ENCODE measurements at places on chromosomes 13 and 19.

DNA sequence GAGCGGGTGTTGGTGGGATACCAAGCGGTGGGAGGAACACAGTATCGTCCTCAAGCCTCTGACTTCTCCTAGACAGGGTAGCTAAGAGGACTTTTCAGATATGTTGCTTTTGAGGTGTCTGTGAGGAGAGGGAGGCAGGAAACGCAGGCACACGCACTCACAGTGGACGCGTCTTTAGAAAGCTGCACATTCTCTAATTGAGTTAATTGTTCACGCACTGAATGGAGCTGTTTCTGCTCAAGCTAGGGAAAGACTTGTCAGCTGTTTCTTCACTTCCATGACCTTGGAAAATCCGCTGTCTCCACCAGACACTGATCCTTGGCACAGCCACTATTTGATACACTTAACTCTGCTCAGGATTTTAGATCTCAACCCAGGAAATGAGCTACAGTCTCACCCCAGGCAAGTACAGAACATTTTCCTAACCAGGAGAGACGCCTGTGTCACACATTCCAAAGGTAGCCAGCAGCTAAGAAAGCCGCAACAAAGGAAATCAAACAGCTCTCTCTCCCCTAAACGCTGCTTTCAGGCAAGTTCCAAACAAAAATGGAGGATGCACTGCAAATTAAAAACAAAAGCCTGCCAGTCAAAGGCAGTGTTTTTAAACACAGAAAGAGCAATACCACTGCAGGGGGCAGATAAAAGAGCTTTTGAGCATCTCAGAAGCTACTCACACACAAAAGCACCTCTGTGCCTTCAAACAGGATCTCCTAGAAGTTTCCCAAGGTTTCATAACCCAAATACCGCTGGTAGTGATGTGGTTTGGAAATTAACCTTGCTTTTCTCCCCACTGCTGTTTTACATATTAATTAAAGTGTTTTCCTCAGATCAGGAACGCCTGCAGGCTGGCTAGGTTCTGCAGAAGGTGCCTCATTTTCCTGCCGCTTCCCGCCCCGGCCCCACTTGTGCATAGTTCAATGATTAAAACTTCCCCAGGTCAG lies 57.3 kb downstream of the IRS2 start:
- DNase-seq = no peak

GRCh38 chr19:53813996-53814395 lies 10.1 kb downstream of the NLRP12 start:
- DNase-seq = no peak

DNA sequence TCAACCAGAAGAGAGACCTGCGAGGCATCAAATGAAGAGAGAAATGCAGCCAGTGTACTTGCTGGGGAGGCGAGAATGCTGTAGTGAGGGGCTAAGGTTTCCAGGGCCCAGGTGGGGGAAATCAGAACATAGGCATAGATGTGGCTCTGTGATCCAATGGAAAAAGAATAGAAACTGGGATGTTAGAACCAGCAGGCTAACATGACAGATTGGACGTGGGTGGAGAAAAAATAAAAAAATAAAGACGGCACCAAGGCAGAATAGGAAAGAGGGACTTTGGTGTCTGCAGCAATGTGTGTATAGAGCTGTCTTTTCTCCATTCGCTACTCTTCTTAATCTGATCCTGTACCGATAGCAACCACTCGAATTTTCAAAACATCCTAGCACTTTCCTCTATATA lies 381.0 kb upstream of the NBEA start:
- no peak for DNase-seq

DNA sequence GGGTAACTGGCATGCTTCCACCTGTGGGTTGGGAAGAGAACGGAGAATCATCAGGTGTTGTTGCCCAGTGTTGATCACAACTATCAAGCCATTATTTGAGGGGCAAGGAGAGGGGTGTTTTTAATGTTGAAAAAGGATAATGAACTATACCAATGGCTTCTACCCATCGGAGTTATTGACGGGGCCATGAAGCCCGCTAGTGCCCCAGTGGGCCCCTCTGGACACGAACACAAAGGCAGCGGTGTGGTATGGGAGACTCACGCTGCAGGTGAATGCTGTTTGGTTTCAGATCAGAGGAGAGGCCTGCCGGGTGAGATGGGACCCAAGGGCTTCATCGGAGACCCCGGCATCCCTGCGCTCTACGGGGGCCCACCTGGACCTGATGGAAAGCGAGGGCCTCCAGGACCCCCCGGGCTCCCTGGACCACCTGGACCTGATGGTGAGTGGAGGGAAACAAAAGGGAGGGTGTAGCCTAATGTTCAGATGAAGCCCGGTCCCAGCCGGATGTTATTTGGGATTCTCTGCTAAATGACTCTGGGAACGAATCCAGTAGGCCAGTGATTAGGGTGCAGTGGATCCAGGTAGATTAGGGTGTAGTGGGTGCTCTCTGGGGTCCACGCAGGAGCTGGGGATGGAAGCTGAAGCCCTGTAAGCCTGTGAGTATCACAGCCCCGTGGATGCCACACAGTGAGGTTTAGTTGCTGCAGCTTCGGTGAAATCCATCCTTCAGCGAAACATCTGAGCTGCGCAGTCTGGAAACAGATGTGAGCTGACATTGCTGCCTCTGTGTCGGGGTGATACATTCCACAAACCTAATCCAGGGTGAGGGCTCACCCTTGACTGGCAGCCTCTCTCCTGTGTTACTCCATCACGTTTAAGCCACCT lies 111.3 kb downstream of the RAB20 start:
- DNase-seq = no peak

GRCh38 chr19:47253467-47253881 lies 2.9 kb upstream of the CCDC9 start:
- no peak for DNase-seq

DNA sequence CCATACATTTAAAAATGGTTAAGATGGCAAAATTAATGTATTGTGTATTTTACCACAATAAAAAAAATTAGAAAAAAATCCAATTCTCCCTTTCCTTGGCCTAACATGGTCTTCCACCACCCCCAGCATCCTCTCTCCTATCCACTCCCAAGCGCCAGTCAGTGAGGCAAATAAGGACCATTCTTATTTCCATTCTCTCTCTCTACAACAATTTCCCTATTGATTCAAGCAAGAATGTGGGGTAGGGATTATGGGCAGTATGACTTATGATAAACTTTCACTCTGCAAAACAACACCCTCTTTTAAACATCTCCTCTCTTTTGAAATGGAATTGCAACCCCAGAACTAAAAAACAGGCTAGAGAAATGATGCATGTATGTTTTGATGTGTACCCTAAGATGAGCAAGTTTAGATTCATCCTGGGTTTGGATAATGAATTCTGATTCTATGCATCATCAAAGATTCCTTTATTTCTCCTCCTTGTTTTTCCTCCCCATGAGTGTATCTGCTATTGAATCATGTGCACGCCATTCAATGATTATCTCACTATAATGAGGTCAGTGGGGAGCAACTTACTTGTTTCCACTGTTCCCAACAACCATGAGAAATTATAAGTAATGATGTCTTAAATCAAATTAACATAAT lies 3.5 kb downstream of the STARD13 start:
- no peak for DNase-seq

DNA sequence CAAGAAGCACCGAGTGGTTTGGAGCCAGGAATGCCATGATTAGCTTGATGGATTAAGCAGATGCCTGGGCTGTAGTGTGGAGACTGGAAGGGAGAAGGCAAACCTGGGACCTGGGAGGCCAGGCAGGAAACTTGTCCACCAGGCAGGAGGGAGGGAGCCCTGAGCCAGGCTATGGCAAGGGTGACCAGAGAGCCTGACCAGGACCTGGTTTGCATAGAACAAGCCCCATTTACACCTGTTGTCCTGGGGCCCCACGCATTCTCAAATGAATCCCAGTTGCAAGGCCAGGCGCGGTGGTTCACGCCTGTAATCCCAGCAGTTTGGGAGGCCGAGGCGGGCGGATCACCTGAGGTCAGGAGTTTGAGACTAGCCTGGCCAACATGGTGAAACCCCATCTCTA lies 50.2 kb upstream of the LATS2 start:
- no peak for DNase-seq

DNA sequence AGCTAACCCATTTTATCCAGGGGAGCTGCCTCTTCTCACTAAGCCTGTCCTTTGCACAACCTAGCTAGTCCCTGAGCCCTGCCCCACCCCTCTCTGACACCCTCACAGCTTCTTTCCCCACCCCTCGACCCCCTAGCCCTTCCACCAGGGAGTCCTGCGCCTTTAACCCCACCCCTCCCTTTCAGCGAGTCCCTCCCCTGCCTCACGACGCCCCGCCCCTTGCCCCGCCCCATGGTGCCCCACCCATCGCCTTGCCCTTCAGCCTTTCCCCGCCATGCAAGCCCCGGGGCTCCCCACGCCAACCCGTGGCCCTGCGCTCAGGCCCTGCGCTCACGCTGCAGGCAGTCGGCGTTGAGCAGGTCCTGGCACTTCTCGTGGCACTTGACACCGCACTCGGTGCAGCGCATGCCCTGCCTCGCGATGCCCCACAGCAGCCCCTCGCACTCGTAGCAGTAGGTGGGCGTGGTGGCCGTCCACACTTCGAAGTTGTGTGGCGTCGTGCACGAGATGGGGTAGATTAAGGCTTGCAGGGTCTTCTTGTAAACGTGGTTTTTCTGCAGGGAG lies 40.0 kb downstream of the UNC13A start:
- peak; percentile 11 for DNase-seq

DNA sequence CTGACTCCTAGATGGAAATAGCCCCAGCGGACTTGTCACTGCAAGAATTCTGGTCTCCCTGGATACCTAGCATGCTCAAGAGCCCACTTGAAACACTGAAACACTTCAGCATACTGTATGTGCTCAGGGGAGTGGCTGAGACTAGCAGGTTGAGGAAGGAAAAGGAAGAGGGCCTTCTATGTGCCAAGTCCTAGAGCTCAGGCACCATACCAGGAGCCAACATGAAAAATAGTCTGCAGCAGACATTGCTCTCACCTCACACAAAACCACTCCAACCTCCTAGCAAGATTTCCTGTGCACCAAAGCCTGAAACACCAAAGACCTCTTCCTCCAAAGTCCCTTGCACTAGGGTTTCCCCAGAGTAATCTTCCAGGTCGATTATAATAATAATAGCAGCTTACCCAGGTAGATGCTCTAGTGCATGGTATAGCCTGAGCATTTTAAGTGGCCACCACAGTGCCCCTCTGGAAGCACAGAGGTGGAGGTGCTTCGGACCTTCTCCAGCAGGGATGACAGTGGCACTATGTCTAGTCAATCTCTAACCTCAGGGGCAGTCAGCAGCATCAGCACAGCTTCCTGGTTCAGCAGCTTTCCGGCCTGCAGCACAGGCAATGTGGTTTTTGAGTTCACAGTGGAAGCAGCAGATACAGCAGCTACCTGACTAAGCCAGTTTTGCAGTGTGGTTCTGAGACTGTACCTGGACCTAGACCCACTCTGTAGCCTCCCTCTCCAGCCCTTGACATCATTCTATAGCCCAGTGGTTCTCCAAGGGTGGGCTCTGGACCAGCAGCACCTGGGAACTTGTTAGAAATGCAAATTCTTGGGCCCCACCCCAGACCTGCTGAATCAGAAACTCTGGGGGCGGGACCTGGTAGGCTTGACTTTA lies 45.6 kb upstream of the UBE2L5 start:
- peak; percentile 72 for DNase-seq

GRCh38 chr13:109331898-109332297 lies 454.5 kb downstream of the IRS2 start:
- no peak for DNase-seq

DNA sequence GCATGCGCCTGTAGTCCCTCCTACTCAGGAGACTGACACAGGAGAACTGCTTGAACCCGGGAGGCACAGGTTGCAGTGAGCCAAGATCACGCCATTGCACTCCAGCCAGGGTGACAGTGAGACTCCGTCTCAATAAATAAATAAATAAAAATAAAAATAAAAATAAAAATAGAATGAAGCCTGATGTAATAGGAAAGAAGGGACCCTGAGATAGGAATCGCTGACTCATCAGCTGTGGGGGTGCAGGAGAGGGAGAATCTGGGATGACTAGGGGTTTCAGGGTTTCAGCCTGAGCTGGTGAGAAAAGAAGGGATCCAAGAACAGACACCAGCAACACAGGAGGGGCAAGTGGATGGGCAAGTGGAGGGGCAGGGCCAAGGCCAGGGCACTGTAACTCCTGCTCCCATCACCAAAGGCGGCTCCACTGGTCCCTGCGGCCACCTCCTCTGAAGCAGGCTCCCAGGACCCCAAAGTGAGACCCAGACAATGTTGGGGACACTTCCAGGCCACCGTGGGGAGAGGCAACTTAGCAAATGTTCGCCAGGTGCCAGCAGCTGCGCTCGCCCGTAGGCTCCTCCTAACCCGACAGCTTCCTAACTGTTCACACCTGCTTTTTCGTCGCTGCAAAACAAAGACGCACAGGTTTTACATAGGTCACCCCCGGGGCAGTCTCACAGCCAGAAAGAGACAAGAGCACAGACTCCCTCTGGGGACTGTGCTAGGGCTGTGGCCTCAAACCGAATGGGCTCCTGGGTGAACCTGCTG lies 1.2 kb downstream of the HAUS8 start:
- no peak for DNase-seq

DNA sequence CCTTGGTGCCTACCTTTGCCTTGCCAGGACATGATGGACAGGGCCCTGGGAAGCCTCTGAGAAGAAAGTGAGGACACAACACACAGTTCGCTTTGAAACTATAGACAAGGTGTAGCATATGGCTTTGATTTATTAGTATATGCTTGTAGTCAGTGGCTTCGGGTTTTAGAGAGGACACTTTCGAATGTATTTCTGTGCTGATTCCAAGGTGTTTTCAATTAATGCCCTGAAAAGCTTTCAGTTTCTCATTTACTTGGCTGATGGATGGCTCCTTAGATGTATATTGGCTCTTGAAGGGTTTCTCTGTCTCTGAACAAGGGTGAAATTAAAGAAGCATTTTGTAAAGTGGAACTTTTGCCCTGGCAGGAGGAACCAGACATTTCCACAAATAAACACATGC lies 106.9 kb downstream of the POSTN start:
- no peak for DNase-seq

DNA sequence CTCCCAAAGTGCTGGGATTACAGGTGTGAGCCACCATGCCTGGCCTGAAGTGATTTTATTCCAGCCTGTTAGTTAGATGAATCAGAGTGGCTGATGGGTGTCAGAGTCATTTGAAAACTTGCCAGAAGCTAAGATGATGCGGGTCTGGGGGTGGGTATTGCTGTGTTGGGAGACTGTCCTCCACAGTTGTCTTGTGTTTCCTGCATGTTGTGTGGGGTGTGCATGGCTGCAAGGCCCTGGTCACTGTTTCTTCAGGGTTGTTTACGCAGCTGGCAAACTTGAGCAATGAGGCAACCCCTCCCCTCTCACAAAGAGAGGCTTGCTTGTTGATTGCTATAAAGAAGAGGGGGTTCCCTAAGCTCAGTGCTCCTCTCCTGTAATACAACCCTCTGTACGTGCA lies 71.8 kb downstream of the TRPM4 start:
- no peak for DNase-seq

DNA sequence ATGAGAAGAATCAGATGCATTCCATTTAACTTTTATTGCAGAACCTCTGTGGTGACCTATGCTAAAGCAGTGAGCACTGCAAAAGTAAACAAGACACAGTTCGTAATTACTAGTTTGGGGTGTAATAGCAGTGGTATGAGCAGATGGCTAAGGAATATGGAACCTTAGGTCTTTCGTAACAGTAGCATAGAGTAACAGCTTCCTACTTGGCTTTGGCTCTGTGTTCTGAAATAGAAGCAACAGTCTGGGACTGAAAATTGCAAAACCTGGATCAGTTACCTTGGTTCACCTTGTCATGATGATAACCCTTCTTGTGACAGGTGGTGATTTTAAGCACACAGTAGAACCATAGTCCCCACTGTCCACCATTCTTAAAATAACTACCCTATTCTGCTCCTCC lies 303.4 kb downstream of the GPC6 start:
- DNase-seq = no peak

GRCh38 chr19:8044018-8044417 lies 8.5 kb upstream of the CCL25 start:
- DNase-seq = no peak

All from stimulated activated CD4-positive, alpha-beta T cell treated with anti-CD3 and anti-CD28 coated beads, Interleukin-15, amount 100 ng/mL, for 24 hours (primary cell).